Activated T-helper 17 cell treated with anti-CD3 and anti-CD28 coated beads, Interleukin-2, amount 50 U/mL, for 72 hours (primary cell): ENCODE measurements at places on chromosomes 12 and 14.

- no peak for ATAC-seq
These were observed 179.3 kb upstream of the ATF7IP start for GRCh38 chr12:14186193-14186502.

DNA sequence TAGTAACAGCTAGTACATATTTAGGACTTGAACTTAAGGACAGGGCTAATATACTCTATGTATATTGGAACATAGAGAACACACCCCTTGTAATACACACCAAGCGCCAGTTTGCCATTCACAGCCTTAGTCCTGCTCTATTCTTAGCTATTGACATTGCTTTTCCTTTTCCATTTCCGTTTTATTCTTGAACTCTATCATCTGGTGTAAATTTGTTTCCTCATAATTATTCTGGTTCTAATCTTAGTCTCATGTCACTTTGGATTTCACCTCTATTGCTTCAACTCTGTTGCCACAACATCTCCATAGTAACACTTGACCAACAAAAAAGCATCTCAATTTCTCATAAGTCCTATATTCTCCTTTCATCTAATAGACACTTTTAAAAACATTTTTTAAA is 225.7 kb downstream of the PHLDA1 start:
- ATAC-seq: no peak

DNA sequence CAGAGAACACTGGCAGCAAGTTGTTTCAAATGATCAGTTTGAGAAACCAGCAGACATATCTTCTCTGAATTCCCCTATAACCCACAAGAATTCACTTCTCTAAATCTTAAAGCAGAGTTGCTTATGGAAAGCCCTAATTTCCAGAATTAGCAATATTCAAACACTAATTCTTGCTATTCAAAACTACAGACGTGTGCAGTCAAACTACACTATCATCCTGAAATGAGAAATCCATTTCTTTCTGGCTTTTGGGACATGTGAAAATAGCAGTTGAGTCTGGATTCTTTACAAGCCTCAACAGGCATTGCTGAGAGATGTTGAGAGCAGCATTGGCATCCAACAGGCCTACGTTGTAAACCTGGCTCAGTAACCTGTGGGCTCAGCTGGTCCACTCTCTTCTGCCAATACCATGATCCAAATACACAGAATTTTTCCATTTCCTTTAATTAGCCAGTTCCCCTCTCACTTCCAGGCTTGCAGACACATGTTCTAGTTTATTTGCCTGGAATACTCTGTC is 74.6 kb upstream of the TMTC1 start:
- ATAC-seq: no peak

DNA sequence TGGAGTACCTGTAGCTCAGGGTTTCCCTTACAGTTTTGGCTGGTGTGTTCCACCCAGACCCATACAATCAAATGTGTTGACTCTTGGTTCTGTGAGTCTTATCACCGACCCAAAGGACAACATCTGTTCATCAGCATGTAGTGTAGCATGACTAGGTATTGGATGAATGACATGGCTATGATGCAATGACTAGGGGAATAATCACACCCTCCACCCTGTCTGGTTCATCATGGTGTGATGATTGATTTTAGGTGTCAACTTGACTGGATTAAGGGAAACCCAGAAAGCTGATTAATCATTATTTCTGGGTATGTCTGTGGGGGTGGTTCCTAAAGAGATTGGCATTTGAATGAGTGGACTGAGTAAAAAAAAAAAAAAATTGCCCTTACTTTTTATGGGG is 311.3 kb downstream of the DPF3 start:
- ATAC-seq: peak; percentile 95

- ATAC-seq: no peak
These were observed 14.0 kb downstream of the PGAM5 start for GRCh38 chr12:132724506-132725241.

GRCh38 chr12:85130646-85131045 is 94.5 kb downstream of the LRRIQ1 start:
- no peak for ATAC-seq

DNA sequence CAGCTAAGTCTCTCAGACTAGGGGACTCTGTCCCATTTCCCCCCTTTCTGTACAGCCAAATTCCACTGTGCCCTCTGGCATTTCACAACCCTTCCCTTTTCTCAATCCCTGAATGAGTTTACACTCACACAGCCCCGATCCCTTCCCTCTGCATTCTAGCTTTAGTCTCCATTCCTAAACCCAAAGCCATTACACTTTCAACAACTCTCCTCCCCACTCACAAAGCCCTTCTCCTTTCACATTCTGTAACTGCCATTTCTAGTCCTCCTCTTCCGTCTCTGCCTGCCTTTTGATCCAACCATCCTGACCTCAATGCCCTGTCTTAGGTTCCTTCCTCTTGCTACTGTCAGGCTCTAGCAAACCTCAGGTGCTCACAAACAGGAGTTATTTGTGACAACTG is 3.6 kb downstream of the ZFHX2 start:
- no peak for ATAC-seq

DNA sequence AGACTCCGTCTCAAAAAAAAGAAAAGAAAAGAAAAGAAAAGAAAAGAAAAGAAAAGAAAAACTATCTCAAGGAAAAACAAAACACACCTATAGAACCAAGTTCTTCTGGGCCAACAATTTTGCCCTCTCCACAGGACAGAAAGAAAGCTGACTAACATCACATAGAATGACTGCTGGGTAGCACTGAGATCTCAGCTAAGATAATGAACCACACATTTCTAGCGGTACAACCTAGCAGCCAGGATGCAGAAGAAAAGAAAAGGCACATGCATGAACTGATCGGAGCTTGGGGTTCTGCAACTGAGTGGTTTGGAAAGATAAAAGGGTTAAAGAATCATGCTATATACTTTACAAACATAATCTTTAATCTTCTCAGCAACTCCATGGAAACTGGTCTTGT is 19.5 kb downstream of the TMED10 start:
- ATAC-seq: peak; percentile 75

DNA sequence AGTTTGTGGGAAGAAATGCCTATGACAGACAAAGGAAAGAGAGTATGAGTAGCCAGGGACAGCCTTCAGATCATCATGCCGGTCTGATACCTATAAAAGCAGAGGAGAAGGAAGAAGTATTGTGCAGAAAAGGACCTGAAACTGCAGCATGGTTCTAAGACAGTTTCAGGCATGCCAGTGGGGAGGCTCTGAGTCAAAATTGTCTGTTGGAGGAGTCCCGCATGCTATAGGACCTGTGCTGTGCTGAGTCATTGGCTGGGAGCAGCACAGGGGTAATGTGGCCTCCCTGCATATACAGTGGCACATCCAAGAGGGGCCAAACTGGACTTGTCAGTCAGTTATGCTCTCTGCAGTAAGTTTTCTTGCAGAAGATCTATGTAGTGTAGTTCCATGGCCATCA is 40.7 kb downstream of the NEUROD4 start:
- peak; percentile 100 for ATAC-seq

GRCh38 chr12:94783862-94784261 is 133.5 kb upstream of the TMCC3 start:
- ATAC-seq: no peak

DNA sequence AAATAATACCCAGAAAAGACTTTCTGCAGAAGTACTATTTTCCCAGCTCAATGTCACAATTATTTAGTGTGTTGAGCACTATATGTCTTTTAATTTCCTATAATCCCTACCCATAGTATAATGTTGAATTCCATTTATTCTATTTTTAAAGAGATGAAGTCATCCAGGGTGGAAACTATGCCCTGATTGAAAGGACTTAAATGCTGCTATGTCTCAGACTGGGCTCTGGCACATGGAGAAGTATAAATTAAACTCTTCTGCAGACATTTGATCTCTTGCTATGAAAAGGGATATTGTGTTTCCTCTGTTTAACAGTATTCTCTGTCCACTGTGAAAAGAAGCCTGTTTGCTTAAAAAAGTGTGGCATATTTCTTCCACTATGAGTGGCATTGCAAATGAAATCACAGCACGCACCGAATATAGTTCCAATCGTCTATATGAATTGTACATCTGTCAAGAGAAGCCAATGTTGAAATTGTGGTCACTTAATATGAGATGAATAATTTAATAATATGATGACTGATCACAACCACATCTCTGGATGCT is 192.3 kb downstream of the BCAT1 start:
- no peak for ATAC-seq

- ATAC-seq: no peak
These were observed 42.4 kb upstream of the VRK1 start for GRCh38 chr14:96754845-96755184.

DNA sequence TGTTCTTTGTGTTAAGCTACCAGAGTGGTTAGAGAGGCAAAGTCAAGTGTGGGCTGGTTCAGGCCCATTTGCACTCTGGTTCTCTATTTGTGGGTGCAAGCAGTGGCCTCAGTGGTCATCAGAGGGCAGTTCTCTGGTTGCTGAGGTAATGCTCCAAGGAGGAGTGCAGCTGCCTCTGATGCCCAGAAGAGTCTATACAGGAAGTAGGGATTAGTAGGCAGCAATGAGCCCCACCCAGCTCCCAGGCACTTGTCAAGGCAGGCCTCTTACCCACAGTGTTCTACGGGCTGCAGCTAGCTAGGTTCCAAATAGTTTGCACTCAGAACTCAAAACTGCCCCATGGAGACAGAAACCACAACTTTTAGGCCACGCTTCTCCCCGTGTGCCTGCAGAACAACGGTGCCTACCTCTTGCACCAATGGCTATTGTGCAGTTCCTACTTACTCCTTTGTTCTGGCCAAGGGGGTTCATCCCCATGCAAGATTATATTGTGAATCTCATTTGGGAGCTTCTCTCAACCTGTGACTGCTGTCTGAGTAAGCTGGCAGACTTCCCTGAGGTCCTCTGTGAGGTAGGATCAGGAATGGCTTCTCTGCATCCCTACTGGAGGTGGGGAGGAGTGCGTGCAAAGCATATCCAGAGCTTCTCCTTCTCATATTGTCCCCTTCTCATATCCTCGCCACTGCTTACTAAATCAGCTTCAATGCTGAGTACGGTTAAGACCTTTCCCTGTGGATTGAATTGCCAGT is 410.3 kb upstream of the LMO3 start:
- no peak for ATAC-seq

DNA sequence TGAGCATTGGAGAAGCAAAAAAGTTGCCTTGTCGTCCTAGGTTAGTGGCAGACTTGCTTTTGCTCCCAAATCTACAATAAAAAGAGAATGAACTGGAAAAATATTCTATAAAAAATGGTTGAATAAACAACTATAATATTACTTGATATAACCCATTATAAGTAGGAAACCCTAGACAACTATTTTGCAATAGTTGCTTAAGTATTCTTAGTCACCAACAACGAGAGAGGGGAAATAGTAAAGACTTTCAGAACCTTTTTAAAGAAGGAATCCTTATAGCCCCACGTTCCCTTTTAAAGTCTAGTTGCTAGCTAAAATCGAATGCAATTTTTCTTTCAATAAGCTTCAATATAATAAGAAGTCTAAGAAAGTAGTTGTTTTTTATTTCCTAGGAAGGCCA is 17.5 kb downstream of the AQP6 start:
- no peak for ATAC-seq

GRCh38 chr12:31521964-31522363 is 69.0 kb downstream of the DENND5B start:
- ATAC-seq: no peak

DNA sequence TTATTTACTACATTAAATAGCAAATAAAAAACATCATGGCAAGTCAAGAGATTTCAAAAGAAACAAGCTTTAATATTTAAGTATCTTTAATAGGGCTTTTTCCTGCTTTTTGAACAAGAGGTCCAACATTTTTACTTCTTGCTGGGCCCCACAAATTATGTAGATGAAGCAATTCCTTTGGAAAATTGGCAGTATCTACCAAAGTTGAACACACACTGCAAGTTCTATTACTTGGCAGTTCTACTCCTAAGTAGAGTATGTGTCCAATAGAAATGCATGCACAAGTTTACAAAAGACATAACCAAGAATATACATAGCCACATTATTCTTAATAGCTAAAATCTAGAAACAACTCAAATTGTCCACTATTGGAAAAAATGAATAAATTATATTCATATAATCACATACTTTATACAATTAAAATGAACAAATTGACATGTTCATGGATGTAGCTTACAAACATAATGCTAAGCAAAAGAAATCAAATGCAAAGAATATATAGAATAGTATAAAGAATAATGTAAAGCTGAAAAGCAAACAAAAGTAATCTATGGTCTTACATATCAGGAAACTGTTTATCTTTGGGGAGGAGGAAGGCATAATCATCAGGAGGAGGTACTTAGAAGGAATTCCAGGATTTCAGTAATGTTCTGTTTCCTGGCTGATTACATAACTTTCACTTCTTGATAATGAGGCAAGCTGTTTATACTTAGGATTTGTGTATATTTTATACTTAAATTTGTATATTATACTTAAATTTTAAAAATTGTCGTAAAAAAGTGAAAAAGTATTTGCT is 6.5 kb upstream of the TMBIM4 start:
- ATAC-seq: no peak

- no peak for ATAC-seq
These were observed 48.8 kb downstream of the DDX11 start for GRCh38 chr12:31122481-31122880.

GRCh38 chr12:113252494-113252893 is 31.2 kb downstream of the TPCN1 start:
- no peak for ATAC-seq

- ATAC-seq: no peak
These were observed 15.8 kb downstream of the WNT5B start for GRCh38 chr12:1644534-1645438.

DNA sequence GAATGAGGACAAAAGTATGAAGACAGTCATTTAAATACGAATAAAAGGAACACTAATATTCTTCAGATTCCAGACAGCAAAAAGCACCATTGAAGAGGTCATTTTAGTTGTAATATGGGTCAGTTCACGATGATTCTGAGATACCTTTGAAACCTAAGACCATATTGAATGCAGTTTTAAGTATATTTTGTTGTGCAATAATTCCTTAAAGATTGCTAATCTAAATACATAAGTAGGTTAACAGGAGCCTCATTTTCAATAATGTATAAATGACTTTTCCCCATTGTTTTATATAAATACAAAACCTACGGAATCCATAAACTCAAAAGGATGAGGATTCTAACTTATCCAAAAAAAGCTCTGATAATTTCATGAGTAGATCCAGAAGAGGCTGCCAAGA is 5.8 kb downstream of the GNS start:
- no peak for ATAC-seq

GRCh38 chr12:5520037-5520436 is 88.1 kb downstream of the NTF3 start:
- no peak for ATAC-seq

DNA sequence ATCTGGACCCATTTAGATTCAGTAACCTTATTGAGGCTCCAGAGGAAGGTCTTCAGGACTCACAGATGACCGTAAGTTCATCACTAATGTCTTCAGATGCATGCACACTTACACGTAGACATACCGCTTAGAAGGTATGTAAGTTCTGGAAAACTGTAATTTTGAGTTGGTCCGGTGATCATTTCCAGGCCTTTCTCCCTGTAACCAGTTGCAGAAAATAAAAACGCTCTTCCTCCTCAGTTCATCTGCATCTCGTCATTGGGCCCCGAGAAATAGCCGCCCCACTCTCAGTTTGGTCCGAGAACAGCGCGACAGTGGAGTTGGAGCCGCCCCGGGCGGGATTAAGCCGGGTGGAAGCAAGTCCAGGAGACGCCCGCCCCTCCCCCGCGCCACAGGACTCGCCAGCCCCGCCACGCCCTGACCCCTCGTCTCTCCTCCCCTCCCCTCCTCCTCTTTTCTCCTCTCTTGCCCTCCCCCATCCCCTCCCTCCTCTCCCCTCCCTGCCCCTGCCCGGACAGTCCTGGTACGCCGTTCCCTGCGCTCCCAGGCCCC is 83.7 kb downstream of the TNFAIP2 start:
- ATAC-seq: no peak
